BJ (cell line): ENCODE measurements at places on chromosomes 11 and 22. TPM values are rescaled to one million over a fixed set of nuclear protein-coding genes. Genes with fewer than 3 reads are reported as not detected.

- no peak for DNase-seq
Measured at GRCh38 chr22:21009638-21010425, 5.1 kb upstream of the P2RX6 start.

GRCh38 chr11:102783016-102783415, 2.6 kb upstream of the MMP10 start:
- DNase-seq: no peak

DNA sequence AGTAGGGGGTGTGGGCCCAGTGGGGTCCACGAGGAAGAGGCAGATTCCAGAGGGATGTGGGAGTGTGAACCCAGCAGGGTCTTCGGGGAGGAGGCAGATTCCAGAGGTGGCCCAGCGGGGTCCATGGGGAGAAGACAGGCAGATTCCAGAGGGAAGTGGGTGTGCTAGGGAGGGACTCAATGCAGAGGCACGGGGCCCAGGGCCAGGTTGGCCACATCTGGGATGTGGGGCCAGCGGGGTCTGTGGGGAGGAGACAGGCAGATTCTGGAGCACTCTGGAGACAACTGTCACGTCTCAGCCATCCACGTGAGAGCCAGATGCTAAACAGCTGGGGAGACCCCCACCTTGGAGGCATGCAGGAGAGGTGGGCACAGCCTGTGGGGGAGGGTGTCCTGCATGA, 582.6 kb downstream of the TBC1D22A start:
- DNase-seq: no peak

GRCh38 chr11:48103621-48104567, 112.7 kb upstream of the OR4B1 start:
- DNase-seq: no peak

The UBQLNL gene
- polyA plus RNA-seq: 0.25 and 0.31 TPM in 2 replicates

The BRSK2 gene
- 0.18 and 0.28 TPM in 2 replicates for polyA plus RNA-seq
